ENCODE measurements at places on chromosomes 3 and 15.

- no peak for DNase-seq
Measured at GRCh38 chr15:37425541-37425940, 325.2 kb upstream of the MEIS2 start.

DNA sequence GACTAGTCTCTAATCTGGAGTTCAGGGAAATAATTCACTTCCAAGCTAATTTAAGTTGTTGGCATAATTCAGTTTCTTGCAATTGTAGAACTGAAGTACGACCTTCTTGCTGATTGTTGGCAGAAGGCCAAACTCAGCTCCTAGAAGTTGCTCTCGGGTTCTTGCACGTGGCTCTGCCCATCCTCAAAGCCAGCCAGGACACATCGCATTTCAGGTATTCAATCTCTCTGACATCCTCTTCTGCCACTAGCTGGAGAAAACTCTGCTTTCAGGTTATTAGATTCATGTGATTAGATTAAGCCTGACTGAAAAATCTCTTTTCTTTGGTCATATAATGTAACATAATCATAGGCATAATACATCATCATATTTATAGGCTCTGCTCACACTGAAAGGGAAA lies 362.0 kb downstream of the ZPLD1 start:
- DNase-seq, result no peak

DNA sequence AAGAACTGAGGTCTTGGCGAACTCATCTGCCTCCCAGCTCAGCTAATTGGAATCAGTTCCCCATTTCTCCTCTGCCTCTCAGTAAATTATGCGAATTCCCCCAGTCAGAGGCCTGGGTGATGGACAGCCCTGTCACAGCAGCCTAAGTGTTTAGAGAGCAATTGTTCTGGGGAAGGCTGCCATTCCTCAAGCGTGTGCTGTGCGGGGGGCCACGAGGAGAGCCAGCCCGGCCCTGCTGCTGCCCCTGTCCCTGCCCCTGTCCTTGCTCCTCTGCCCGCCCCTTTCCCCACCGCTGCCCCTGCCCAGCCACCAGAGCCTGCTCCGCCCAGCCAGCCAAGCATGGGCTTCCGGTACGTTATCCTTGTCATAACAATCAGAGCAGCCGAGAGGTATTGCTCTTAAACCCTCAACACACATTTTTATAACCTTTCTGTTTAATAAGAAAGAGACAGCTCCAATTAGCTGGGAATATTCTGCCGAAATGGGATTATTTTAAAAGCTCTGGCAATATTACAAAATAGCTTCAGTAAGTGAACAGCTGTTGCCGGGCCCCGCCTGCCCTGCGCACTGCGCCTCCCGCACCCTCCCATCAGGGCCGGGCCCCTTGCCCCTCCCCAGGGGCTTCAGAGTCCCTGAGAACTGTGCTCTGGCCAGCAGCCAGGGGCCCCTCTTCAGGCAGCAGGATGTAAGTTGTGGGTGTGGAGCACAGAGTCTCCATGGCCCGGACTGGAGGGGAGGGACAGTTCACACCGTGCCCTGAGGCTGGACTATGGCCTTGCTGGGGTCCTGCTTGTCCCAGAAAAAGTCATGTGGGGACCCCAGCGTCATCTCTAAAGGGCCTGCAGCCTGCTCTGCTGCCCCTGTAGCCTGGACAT lies 12.4 kb upstream of the CACNA2D2 start:
- DNase-seq, result no peak

DNA sequence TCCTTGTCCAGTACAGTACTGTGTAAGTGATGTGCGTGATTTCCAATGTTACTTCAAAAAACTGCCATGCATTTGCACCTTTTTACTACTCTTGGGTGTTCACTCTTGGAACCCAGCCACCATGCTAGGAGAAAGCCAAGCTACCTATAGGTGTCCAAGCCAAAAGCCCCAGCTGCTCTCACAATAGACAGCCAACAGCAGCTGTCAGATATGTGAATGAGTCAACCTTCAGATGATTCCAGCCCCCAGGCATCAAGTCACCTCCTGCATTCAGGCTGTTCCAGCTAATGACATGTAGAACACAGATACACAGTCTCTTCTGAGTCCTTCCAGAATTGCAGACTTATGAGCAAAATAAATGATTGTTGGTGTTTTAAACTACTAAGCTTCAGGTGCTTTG lies 417.7 kb upstream of the TGFBR2 start:
- no peak for DNase-seq

DNA sequence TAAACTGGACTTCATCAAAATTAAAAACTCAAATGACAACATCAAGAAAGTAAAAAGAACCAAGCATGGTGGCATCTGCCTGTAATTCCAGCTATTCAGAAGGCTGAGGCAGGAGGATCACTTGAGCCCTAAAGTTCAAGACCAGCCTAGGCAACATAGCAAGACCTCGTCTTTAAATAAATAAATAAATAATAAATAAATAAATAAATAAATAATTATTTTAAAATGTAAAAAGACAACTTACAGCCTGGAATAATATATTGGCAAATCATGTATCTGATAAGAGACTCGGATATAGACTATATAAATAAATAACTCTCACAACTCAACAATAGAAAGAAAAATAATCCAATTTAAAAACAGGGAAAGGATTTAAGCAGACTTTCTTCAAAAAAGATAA lies 4.3 kb upstream of the PPARG start:
- DNase-seq, result no peak

- no peak for DNase-seq
Measured at GRCh38 chr15:99021694-99022093, 14.1 kb upstream of the PGPEP1L start.

All from stimulated activated CD4-positive, alpha-beta T cell treated with anti-CD3 and anti-CD28 coated beads, Interleukin-2, amount 100 ng/mL, for 48 hours (primary cell).